ENCODE measurements at places on chromosomes 7 and 10. TPM values are rescaled to one million over a fixed set of nuclear protein-coding genes. Genes with fewer than 3 reads are reported as not detected.

- H3K27ac ChIP-seq, result no peak overlapping the region
- H3K4me1 ChIP-seq, result no peaks in the 10 kb centered on the region
- no peak for DNase-seq
- H3K36me3 ChIP-seq, result no peaks in the 10 kb centered on the region
- no peaks in the 10 kb centered on the region for H3K27me3 ChIP-seq
Observed at GRCh38 chr7:3879355-3880075, 578.5 kb downstream of the SDK1 start.

GRCh38 chr10:1214071-1214675 is 158.0 kb downstream of the WDR37 start:
- DNase-seq, result no peak
- no peaks in the 10 kb centered on the region for H3K4me1 ChIP-seq
- H3K27ac ChIP-seq, result no peak overlapping the region
- H3K36me3 ChIP-seq, result no peaks in the 10 kb centered on the region
- no peaks in the 10 kb centered on the region for H3K27me3 ChIP-seq

GRCh38 chr10:117140525-117140902 is 2.4 kb upstream of the VAX1 start:
- DNase-seq, result no peak
- H3K36me3 ChIP-seq, result no peaks in the 10 kb centered on the region
- H3K27me3 ChIP-seq, result no peaks in the 10 kb centered on the region
- H3K4me1 ChIP-seq, result peaks cover 21% of the 10 kb centered on the region
- H3K27ac ChIP-seq, result no peak overlapping the region
- no peak overlapping the region for H3K4me3 ChIP-seq

DNA sequence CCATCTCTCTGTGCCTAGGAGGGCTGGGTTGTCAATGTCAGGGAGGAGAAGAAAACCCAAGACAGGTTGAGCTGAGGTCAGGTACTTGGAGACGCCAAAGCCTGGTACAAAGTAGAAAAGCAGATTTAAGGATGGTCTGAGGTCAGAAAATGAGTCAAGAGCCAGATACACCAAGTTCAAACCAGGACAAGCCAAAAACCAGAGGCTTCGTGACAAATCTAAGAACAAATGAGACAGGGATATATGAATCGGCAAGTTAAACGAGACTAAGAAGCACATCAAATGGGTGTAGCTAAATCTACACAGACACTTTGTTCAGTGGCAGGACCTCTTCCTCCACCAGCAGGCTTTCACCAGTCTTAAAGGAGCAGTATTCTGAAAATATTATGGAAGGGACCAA is 34.2 kb downstream of the C7orf33 start:
- no peak for DNase-seq
- no peaks in the 10 kb centered on the region for H3K36me3 ChIP-seq
- H3K4me1 ChIP-seq, result peaks cover 6% of the 10 kb centered on the region
- H3K4me3 ChIP-seq, result no peak overlapping the region

GRCh38 chr10:97483921-97484320 is 14.3 kb downstream of the MMS19 start:
- peaks cover 23% of the 10 kb centered on the region for H3K36me3 ChIP-seq
- DNase-seq, result no peak
- H3K4me1 ChIP-seq, result peaks cover 13% of the 10 kb centered on the region
- no peaks in the 10 kb centered on the region for H3K27me3 ChIP-seq

DNA sequence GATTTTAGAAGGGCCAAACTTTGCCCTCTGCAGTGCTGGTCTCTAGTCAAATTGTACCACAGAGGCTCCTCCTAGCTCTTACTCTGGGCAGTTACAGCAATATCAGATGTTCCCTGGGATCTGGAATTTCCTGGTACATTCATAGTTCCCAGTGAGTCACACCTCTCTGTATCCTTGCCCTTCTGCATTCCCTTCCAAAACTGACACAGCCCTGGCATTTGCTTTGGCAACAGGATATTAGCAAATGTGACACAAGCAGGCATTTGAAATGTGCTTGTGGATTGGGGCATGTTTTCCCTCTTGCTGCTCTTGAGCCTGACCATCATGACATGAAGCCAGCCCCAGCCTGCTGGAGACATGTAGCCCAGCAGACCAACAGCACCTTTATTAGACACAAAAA is 284.7 kb upstream of the AKR1E2 start:
- no peak overlapping the region for H3K27ac ChIP-seq
- no peaks in the 10 kb centered on the region for H3K27me3 ChIP-seq
- H3K4me3 ChIP-seq, result no peak overlapping the region

DNA sequence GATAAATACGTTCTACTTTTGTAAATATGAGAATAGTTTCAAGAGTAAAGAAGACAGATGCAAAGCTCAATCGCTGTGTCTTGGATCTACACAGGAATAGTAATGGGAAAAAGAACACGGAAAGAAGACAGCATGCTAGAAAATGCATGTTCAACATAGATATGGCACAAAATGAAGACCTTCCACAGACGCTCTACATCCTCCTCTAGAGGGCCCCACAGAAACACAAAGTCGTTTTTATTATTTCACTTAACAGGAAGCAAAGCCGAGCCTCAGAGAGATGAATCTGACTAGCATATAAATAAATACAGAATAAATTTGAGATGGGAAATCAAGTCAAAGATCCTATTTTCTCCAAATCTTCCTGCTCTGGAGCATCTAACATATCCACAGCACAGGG is 292.6 kb downstream of the PARD3 start:
- no peaks in the 10 kb centered on the region for H3K27me3 ChIP-seq
- H3K36me3 ChIP-seq, result no peaks in the 10 kb centered on the region
- no peak overlapping the region for H3K27ac ChIP-seq
- H3K4me1 ChIP-seq, result peaks cover 14% of the 10 kb centered on the region

Gene BICC1
- total RNA-seq, result 15.2 TPM

Gene EPDR1
- 37.6 TPM for total RNA-seq

Gene CXCL12
- total RNA-seq, result 112 TPM

Gene CNPY1
- total RNA-seq, result not detected
